Caudate nucleus (tissue), 63 donors: ENCODE measurements at places on chromosomes 16 and 17.

GRCh38 chr16:23080329-23080728 is 68.9 kb downstream of the USP31 start:
- no peak for DNase-seq

- DNase-seq = no peak
These were observed 27.6 kb upstream of the PRM1 start for GRCh38 chr16:11308493-11309283.

GRCh38 chr17:43014020-43014648 is 7.5 kb downstream of the IFI35 start:
- no peak for DNase-seq

DNA sequence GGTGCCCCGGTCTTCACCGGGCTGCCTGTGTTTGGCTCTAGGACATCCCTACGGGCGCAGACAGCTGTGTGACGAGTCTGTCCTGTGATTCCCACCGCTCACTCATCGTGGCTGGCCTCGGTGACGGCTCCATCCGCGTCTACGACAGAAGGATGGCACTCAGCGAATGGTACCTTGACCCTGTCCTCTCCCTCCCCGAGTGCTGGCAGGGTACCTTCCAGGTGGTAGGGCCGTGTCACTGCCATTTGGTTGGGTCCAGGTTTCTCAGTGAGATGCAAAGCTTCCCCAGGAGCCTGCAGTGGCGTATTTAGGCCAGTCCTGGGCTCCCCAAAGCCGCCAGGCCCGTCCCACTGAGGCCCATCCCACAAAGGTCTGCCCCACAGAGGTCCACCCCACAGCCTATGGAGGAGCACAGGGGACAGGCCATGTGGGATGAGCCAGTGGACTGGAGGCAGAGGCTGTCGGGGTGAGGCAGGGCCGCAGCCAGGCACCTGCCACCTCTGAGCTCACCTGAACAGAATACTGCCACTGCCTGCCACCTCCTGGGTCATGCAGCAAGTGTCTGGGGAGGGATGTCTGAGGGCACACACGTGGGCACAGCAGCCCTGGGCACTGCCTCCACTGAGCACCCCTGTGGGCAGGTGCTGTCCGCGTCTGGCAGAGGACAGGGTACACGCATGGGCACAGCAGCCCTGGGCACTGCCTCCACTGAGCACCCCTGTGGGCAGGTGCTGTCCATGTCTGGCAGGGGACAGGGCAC is 31.4 kb upstream of the CHMP6 start:
- no peak for DNase-seq

- DNase-seq = no peak
These were observed at the start of gene MMP2 for GRCh38 chr16:55478827-55479429. Gene MMP2, plus strand, starts transcription at chr16:55479198. Its CDS starts 282 bp downstream, at chr16:55479480.

GRCh38 chr16:31427441-31428278 is 500 bp downstream of the COX6A2 start:
- peak; percentile 29 for DNase-seq

DNA sequence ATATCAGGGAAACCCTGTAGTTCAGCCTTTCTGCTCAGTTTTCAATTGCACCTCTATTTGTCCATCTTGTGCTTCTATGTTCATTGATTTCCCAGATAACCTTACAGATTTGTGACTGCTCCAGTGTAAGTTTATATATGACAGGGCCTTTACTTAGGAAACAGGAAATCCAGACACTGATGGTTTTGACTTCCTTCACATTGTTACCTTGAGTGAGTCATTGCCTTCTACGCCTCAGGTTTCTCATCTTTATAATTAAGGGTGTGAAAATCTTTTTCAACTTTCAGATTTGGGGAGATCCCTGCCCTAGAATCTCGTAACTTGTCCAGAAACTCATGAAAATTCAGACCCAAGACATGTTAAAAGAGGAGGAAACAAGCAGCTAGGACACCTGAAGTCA is 342.4 kb upstream of the TBX2 start:
- no peak for DNase-seq

DNA sequence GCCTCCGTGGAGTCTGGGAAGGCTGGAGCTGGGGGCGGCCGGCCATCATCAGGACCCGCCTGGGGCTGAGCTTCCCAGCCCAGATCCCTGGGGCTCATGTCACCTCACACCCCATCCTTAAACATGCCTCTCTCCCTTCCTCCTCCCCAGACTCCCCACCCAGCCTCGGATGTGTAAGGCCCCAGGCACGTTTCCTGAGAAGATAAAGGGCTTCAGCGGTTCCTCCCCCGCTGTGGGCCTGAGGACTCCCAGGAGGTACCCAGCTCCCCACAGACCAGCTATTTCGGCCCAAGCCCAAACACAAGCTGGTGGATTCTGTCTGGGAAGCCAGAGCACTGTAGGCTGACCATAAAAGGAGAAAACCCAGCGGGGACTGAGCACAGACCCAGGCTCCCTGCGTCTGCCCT is 49.2 kb downstream of the MYH11 start:
- DNase-seq = no peak

DNA sequence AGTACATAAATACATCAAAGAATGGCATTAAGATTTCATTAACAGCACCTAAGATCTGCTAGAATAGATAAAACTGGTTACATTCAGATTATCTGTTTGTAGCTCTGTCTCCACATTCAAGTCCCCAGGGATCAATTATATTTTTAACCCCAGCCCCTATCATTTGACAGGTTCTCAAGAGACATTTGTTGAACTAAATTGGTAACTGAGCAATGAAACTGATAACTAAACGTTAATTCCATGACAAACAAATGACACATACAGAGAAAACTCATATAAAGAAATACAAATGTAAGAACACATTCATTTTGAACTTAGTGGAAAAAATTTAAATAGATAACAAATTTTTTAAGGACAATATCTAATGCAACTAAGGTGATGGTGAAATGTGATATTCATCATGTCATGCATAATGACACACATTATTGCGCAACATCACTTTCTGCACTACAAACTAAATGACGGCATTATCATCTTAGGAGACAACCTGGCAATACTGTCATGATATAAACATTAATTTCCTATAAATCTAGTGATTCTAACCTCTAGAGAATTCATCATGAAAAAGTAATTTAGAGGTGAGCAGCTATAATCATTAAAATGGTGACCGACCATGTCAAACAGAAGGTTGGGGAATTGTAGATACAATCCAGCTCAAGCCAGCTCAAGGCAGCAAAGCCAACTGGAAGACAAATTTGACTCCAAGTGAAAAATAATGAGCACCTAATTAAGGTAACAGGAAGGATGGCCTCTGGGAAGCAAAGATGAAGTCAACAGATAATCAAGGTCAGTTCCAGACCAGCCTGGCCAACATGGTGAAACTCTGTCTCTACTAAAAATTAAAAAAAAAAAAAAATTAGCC is 9.5 kb downstream of the ARHGAP17 start:
- no peak for DNase-seq

DNA sequence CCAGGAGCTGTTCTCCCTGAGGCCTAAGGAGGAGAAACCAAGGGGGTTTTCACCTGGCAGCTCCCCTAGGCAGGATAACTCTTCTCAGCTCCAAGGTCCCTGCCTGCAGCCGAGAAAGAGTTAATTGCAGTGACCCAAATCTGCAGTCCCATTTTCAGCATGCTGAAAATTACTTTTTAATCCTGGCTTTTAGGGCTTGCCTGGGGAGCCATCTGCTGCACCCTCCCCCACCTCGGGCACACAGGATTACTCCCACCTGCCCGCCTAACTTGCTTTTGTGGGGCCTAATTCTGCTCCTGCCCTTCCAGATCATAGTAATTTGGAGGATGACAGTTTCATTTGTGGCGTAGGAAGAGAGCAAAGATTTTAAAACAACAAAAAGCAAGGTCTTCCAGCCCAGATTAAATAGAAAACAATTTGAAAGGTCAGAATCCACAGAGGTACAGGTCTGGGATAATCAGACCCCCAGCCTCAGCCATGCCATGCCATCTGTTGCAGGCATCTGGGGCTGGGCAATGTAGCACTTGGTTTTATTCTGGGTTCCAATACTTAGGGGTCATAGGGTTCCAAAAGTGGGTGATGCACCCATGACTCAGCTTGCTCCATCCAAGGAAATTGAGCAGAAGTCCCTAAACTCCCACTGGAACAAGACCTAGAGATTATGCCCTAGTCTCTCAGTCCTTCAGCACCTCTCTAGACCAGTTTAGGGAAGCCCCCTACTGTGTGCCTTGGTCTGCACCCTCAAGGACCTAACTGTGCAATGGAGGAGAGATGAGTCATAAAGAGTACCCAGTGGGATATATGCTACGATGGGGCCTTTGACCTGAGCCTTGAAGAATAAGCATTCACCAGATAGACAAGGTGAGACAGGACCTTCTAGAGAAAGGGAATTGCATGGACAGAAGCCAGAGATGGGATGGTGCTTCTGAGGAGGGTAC is 64.5 kb upstream of the NLK start:
- DNase-seq = no peak

DNA sequence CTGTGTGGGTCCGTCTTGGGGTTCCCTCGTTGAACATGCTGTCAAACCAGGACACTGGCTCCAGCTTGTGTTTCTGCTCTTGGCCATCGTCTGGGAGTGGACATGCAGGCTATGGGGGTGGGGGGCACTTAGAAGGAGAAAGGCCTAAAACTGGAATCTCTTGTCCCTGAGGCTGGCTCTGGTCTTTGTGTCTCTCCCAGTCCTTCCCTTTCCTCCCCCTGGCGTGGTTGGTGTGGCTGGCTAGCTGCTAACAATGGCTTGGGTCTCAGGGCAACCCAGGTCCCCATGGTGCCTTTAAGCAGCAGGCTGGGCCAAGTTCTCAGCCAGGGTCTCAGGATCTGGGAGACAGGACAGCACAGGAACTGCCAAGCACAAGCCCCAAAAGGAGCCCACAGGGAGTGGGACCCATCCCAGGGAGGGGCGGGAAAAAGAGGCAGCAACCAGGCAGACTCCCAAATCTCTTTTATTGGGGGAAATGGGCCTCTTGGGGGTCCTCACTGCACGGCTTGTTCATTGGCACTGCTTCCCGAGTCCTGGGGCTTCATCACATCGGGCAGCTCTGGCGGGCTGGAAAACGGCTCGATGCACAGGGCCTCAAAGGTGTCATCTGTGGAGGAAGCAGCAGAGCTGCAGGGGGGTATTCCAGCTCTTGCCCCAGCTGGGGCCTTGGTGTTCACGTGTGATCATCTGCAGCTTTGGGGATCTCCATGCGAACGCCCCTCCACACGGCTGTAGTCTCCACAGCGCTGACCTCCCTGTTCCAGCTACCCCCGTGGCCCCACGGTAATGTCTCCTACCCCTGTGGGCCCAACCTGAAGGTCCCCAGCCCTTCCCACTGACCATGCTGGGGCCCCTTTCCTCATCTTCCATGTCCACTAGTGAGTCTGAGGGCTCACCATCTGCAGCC is 5.3 kb downstream of the ELOB start:
- DNase-seq = no peak

DNA sequence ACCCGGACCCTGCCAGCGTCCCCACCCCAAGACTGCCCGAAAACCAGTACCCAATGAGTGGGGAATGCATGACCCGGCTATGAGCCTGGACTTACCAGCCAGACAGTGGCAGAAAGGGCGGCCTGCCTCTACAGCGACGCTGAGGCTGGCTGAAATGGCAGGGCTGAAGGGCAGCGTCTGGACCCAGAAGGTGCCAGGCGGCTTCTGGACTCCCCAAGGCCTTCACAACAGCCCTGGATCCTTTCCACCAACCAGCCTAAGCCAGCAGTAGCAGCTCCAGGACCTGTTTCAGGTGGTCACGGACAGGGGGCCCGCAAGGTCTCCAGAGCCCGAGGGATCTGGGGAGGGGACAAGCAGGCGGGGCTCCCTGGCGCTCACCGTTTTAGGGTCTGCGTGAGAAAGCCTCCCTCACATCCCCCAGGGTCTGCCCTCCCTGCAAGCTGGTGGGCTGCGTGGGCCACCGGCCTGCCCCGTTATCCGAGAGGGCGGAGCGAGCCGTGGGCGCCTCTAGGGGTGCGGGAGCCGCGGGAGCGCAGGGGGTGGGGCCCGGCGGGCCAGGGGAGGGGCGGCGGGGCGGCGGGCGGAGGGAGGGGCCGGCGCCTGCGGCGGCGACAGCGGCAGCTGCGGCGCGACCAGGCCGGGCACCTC is at the start of gene RIPOR1:
TSS of gene RIPOR1 (plus strand) at position 608 of the 648 bp plus-strand sequence. CDS start 9,618 bp downstream, outside the sequence.
- peak; percentile 40 for DNase-seq

DNA sequence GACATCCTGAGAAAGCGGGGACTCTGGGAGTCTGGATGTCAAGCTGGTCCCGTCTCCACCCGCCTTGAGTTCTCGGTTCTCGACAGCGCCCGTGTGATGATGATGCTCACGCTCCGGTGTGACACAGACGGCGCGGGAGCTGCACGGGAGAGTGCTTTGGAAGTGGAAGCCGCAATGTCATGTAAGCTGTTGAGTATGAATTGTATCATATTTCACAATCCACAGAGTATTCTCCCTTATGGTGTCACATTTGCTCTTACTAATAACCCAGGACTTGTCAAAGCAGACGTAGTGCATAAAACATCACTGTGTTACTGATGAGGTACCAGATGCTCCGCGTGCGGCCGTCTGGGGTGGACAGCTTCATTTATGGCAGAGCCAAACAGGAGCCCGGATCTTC is 217.5 kb upstream of the CHMP6 start:
- no peak for DNase-seq

DNA sequence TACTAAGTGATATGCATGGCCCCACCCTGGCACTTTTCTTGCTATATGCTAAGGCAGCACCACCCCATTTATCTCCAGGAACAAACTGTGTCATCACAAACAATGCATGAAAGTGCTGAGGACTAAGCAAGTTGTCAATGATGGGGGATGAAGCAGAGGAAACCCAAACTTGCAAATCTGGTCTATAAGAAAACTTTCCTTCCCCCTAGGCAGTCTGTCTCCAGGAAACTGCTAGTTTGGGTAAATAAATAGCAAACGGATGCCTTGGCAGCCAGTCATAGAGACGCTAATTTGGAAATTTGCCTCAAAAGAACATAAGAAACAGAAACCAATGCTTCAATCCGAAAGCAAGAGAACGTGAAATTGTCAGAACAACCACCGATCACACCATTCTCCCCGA is 5.6 kb upstream of the HSBP1 start:
- no peak for DNase-seq

GRCh38 chr17:74192950-74193781 is 10.3 kb upstream of the RPL38 start:
- DNase-seq = peak; percentile 34

- no peak for DNase-seq
These were observed 149.4 kb downstream of the AIPL1 start for GRCh38 chr17:6285486-6285885.

- DNase-seq = no peak
These were observed 67.6 kb downstream of the ASIC2 start for GRCh38 chr17:33225509-33225908.

DNA sequence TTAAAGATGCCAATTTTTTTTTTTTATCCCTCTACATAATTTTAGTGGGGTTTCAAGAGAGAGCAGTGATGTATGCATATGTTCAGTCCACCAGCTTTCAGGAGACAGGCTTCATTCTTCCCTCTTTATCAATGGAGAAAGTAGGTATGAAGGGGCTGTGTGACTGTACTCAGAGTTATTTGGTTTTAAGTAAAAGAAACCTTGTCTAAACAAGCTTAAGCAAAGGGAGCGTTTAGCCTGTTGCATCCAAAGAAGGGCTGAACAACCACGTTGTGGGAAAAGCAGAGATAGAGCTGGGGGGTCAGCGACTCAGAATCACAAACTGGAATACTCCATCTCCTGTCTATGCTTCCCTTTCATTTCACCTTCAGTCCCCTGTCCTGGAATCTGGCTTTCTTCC is 50.4 kb upstream of the HAS3 start:
- no peak for DNase-seq

GRCh38 chr16:50718061-50718760 is 23.7 kb upstream of the CYLD start:
- no peak for DNase-seq
